ENCODE measurements at places on chromosomes 6 and 20.

- no peak for DNase-seq
These were observed 142.9 kb upstream of the OLIG3 start for GRCh38 chr6:137637121-137637520.

DNA sequence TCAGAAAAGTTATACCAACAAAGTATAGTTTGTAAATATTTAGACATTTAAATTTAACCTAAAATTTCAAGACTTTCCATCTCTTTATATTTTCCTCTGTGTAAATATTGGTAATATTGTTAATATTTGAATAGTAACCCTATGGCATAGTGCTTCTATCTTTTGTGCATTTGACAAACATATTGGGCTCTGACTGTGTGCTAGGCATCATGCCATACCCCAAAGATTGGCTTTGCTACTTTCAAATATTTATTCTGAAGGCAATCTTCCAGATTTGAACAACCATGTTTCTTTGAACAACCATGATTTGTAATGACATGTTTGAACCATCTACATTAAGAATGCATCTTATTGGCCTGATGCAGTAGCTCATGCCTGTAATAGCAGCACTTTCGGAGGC lies 15.5 kb upstream of the PRDM1 start:
- no peak for DNase-seq

- no peak for DNase-seq
These were observed 960 bp downstream of the TNFRSF6B start for GRCh38 chr20:63697357-63697867.

DNA sequence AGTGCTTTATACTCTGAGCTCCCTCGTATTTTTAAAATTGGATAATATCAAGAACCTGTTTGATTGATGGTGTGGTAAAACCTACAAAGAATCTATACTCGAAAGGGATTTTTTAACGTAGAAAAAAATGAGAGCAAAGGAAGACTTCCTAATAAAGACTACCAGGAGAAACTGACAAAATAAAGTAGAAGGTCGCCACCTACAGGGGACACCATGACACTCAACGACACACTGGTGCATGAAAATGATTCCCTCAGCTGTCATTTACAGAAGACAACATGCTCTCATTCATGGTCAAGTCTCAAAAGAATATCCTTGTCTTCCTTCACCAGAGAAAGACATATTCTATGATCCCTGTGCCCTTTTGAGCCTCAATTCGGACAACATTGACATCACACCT lies 10.1 kb upstream of the NHSL1 start:
- DNase-seq: peak; percentile 78

GRCh38 chr6:124741341-124741740 lies 220.9 kb upstream of the RNF217 start:
- no peak for DNase-seq

- no peak for DNase-seq
These were observed 158.0 kb upstream of the PMEPA1 start for GRCh38 chr20:57867807-57868206.

GRCh38 chr6:111410371-111410770 lies 72.6 kb downstream of the REV3L start:
- DNase-seq: no peak

- peak; percentile 22 for DNase-seq
These were observed 988 bp downstream of the ECHDC1 start for GRCh38 chr6:127342296-127342945.

DNA sequence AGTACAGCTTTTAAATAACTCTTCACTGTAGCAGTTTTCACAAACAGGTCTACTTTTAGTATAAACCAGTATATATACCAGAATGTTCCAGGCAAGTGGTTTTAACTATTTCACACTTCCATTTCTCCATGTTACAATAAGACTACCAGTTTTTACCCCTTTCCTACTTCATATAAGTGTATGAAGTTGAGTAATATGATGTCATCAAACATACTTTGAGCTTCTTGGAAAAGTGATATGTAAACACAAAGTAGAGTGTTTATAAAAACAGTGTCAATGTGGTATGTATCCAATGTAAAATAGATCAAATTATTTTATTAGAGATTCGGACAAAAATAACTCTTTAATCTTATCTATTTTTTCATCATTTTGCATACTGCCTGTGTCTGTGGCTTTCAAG lies 2.5 kb upstream of the PAQR8 start:
- DNase-seq: no peak

GRCh38 chr6:126743076-126743475 lies 375.4 kb upstream of the RSPO3 start:
- no peak for DNase-seq

DNA sequence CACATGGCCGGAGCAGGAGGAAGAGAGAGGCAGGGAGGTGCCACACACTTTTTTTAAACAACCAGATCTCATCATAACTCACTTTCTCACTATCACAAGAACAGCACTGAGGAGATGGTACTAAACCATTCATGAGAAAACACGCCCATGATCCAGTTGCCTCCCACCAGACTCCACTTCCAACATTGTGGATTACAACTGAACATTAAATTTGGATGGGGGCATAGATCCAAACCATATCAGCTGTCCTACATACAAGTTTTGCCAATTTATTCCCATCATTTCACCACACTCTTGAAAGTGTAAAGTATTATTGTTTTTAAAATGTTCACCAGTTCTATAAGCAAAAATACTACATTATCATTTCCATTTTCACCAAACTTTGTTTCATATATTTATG lies 33.9 kb upstream of the VGLL2 start:
- DNase-seq: no peak

DNA sequence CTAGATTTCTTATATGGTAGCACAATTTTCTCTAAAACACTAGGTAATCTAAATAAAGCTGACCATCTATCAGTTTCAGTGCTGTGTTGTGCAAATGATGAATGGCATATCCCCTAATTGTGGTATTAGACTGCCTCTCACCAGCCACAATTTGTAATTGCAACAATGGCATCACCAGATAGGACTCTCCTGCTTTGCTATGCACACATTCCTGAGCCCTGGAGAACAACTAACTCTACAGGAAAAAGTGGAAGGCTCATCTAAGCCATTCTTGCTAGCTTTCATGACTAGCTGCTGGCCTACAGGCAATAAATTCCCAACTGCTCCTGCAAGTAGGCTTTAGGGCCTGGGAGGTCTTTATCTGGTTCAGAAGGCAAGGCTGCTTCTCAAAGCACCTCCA lies 974.1 kb downstream of the EYS start:
- no peak for DNase-seq

DNA sequence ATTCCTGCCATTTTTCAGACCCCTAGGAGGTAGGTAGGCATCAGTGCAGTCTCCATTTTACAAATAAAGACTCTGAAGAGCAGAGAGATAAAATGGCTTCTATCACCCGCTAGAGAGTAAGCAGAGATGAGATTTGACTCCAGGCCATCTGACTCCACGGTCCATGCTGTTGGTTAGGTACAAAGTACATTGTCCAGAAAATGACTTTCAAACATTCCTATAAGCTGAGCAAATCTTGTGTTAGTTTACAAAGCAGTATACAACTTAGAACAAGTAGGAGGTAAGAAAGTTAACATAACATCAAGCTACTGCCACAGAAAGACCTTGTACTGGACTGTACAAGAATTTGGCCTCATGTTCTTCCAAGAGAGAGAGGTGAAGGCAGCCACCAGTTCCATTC lies 14.9 kb downstream of the BTN1A1 start:
- no peak for DNase-seq

DNA sequence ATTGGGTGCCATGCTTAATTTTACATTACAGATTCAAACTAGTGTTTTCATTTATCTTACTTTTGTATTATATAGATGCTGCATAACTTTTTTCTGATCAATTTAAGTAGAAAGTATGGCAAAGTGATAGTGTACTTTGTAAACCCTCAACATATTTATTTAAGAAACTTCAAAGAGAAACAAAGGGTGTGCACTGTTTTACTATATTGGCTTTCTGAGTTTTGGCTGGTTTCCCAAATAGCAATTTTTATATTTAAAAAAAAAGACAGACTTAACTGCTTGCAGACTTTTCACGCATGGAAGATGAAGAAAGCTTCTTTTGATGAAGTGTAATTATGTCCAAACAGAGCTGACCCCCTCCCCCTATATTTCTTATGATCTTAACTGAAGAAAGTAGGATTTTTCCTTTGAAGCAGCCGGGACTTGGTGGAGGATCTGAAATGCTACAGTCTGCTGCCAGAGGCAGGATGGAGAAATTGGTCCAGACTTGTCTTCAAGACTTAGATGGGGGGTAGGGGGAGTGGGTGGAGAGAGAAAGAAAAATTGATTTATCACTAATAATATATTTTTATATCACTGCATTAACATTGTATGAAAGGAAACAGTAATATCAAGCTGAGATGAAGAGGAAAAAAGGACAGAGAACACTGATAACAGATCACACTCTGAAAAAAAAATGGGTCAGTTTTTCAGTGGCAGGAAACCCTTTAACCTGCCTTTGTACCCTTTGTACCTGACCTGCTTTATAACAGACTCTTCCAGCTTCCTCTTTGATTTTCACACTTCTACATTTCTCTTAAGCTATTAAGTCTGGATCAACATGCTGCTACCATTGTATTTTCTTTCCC lies 56.0 kb upstream of the SUPT3H start:
- no peak for DNase-seq

- no peak for DNase-seq
These were observed 102.5 kb upstream of the BEND6 start for GRCh38 chr6:56852260-56853010.

DNA sequence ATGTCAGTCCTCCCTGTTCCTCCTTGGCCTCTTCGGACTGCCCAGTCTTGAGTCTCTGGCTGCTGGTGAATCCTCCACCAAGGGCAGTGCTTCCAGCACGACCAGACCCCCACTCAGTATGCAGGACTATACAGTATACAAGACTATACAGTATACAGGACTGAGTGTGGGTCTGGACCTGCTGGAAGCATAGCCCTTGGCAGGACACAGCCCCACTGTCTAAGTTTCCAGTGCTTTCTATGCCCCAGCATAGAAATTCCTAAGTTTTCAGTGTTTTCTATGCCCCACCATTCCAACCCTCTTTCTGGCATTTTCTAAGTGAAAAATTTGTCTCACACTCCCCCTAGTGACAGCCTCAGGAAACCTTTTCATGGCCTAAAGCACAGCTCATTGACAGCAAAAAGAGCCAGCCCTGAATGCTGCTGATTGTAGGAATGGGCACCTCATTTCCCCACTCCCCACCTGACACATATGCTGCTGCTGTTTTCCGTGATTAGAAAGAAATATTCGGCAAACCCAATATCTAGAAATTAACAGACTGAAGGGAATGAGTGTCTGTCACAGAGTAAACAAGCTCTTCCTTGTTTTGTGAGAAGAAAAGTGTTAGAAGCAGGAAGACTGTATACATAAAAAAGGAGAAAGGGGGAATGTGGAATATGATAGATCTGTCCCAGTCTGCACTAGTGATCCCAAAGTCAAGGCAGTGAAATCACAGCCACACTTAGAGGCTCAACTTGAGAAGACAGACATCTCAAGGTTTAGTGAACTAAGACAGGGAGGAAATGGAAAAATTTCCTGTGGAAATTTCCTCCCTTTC lies 206.9 kb downstream of the IBTK start:
- peak; percentile 16 for DNase-seq

DNA sequence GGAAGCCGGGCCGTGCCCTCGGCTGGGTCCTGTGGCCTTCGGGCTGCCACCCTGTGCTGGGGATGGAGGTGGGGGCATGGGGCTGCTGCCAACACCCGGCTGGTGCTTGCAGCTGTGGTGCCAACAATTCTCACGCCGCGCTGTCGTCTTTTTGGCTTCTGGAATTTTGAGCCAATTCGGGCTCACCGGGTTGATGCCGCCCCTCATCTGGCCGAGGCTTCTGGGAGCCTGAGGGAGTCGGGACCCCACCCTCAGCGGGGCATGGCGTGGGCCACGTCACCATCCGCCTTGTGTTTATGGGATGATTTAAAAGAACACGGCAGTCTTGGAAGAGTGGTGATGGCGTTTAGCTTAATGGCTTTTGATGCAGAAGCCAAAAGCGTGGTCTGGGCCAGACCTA lies 8.7 kb upstream of the NPBWR2 start:
- no peak for DNase-seq

GRCh38 chr6:45630314-45630713 lies 252.6 kb upstream of the SUPT3H start:
- no peak for DNase-seq

DNA sequence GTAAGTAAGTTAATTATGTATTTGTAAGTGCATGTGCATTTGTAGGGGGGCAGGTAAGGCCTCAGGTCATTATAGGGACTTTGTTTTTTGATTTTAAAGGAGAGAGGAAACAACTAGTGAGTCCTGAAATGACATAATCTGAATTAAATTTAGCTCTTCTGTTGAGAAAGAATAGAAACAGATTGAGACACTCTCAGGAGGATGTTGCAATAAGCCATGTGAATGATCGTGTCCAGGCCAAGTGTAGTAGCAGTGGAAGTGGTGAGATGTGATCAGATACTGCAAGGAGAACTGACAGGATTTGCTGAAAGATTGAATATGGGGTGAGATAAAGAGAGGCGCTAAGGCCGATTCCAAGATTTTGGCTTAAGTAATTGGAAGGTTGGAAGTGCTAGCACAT lies 2.6 kb upstream of the CENPW start:
- no peak for DNase-seq

GRCh38 chr6:33696548-33697518 lies 14.7 kb downstream of the UQCC2 start:
- DNase-seq: peak; percentile 22

GRCh38 chr20:2335096-2335870 lies 39.5 kb downstream of the TGM3 start:
- no peak for DNase-seq

DNA sequence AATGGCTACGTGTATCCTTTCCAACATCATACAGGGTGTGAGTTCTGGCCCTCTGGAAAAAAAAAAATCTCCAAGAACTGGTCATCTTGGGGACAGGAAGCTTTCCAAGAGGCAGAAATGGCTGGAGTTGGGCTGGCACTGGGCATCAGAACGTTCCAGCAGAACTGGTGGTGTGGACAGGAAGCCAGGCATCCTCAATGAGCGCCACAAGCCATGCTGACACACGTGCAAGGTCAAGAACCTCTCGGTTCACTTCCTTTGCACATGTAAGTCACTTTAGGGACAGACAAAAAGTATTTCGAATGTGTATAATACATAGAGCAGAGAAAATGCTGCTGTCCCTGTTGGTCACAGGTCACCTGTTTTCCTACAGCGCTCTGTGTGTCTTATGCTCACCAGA lies 27.4 kb upstream of the RIN2 start:
- no peak for DNase-seq

- no peak for DNase-seq
These were observed 308.1 kb downstream of the EPM2A start for GRCh38 chr6:145427232-145427631.

DNA sequence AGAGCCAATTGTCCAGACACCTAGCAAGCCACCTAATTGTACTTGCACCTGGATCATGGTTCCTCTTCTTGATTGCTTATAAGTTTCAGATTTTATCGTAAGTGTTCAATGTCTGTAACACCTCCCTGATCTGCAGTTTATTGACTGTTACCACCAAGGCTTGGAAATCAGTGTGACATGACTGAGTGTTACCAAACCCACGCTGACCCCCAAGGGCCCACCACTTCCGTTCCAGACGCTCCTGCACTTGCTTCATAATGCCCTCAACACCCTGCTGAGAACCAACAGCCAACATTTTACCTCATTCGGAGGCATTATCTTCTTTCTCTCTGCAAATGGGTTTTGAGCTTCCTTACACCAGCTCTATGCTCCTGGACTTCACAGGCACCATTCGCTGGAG lies 6.3 kb downstream of the CCR6 start:
- DNase-seq: no peak

All from left colon (tissue), 2 donors.